Pancreas (tissue), 10 donors: ENCODE measurements at places on chromosomes 3 and 15. TPM values are rescaled to one million over a fixed set of nuclear protein-coding genes. Genes with fewer than 3 reads are reported as not detected.
A peak's percentile ranks its signal among the peaks of the same experiment; 100 is the strongest.

The GP5 gene
- polyA plus RNA-seq = 0.05 TPM

DNA sequence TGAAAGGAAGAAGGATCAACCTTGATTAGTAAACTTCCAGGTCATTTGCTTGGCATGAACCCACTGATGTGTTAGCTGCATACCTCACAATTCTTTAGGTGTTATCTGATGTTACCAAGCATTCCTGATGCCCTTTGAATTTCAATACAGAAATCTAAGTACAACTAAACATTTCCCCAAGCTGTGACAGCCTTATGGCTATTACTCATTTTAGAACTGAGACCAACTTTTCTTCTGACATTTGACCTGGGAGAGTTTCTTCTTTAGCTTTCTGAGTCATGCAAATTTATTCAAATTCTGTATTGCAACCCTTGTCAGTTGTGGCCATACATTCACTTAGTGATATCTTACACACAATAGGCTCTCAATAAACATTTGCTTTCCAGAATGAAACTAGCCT lies 124.3 kb downstream of the TIGIT start:
- no peak overlapping the region for H3K4me3 ChIP-seq
- DNase-seq = no peak
- H3K4me1 ChIP-seq = peaks cover 17% of the 10 kb centered on the region
- no peak overlapping the region for H3K27ac ChIP-seq
- no peaks in the 10 kb centered on the region for H3K27me3 ChIP-seq

GRCh38 chr15:25508369-25509002 lies 69.7 kb upstream of the UBE3A start:
- no peaks in the 10 kb centered on the region for H3K36me3 ChIP-seq
- H3K27ac ChIP-seq = no peak overlapping the region

- no peaks in the 10 kb centered on the region for H3K36me3 ChIP-seq
- no peaks in the 10 kb centered on the region for H3K27me3 ChIP-seq
- no peak for DNase-seq
- no peak overlapping the region for H3K27ac ChIP-seq
- H3K4me3 ChIP-seq = no peak overlapping the region
- H3K4me1 ChIP-seq = no peaks in the 10 kb centered on the region
These were observed 340.2 kb downstream of the LRRC3B start for GRCh38 chr3:26962492-26963360.

- no peaks in the 10 kb centered on the region for H3K27me3 ChIP-seq
- H3K36me3 ChIP-seq = no peaks in the 10 kb centered on the region
- no peak overlapping the region for H3K4me3 ChIP-seq
- H3K27ac ChIP-seq = no peak overlapping the region
- peak; percentile 3 for DNase-seq
These were observed 88.1 kb downstream of the ADAMTS17 start for GRCh38 chr15:100253640-100254039.

DNA sequence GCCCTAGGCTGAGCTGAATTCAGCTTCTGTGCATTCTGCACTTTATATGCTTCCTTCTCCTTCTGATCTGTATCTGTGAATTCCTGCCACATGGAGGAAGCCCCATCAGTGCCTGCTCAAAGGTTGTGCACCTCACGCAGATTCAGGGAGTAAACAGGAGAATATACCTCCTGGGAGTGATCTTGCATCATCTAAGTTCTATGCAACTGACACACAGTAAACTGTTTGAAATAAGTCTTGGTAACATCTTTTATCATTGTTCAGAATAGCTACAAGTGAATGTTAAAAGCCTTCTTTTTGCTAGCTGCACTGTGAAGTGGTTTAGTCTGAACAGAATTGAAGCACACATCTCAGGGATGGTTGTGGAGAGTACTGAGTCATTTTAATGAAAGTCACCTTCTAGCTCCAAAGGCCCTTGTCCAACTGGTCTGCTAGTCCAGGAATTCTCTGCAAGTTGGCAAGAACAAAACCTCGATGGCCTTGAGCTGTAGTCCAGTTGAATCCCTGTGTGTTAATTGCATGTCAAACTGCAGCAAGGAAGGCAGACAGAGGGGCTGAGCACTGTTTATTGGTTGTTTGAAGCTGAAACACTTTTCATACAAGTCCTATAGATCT lies 215.0 kb downstream of the WNT5A start:
- no peak overlapping the region for H3K27ac ChIP-seq
- no peak for DNase-seq
- no peaks in the 10 kb centered on the region for H3K36me3 ChIP-seq

- no peaks in the 10 kb centered on the region for H3K27me3 ChIP-seq
- no peak overlapping the region for H3K27ac ChIP-seq
- no peaks in the 10 kb centered on the region for H3K4me1 ChIP-seq
- no peak overlapping the region for H3K4me3 ChIP-seq
These were observed 70.3 kb downstream of the SCN5A start for GRCh38 chr3:38579141-38579540.

The FEZF2 gene
- not detected for polyA plus RNA-seq

DNA sequence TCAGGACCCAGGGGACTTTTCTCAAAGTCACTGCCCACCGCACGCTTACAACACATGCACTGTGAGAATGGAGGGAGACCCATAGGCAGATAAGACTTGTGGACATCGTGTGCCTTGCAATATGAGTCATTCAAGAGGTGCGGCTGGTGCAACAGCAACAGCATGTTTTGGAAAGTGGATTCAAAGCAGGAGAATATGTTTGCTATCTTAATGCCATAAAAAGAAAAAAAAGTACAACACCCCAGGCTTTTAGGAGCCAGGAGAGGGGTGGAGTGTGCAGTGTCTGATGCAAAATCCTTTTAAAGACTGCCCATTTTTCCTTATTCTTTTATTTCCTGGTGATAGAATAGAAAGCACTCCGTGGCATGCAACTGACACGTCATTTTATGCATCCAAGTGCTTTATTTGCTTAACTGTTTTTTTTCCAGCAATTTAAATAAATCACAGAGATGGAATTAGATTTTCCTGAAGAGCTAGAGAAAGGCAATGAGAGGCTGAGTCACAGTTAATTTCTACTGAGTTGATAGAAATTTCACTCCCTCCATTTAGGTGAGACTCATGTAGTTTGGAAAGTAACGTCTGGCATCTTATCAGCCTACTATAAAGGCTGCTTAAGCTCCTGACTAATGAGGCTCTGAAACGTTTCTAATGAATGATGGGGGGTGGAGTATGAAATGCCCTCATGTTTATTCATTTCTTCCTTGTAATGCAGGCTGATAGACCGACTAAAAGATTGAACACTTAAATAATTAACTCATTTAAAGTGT lies 96.4 kb downstream of the NSUN3 start:
- no peak overlapping the region for H3K4me3 ChIP-seq
- H3K27ac ChIP-seq = no peak overlapping the region
- no peaks in the 10 kb centered on the region for H3K36me3 ChIP-seq
- DNase-seq = no peak
- no peaks in the 10 kb centered on the region for H3K4me1 ChIP-seq

DNA sequence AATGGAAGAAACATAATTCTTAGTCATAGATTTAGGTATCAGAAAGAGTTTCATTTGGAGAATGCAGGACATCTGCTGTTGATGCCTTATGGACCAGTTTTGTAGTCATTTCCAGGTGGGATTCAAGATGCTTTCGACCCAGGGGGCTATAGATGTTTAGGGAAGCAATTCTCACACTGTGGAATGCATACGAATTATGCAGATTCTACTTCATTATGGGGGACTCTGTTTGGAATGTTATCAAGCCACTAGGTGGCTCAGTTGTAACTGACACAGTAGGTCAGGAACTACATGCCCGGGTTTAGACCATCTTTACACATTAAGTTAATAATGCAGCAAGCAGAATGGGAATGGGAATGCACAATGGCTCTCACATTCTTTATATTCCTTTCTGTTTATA lies 1359.8 kb downstream of the ZPLD1 start:
- H3K4me1 ChIP-seq = no peaks in the 10 kb centered on the region
- no peak for DNase-seq
- no peak overlapping the region for H3K27ac ChIP-seq
- no peak overlapping the region for H3K4me3 ChIP-seq
- H3K36me3 ChIP-seq = no peaks in the 10 kb centered on the region

- H3K4me1 ChIP-seq = no peaks in the 10 kb centered on the region
- no peak overlapping the region for H3K4me3 ChIP-seq
- no peaks in the 10 kb centered on the region for H3K36me3 ChIP-seq
- DNase-seq = no peak
- H3K27ac ChIP-seq = no peak overlapping the region
- H3K27me3 ChIP-seq = no peaks in the 10 kb centered on the region
These were observed 35.0 kb downstream of the BTLA start for GRCh38 chr3:112464264-112464663.

GRCh38 chr15:43955140-43955539 lies 128.3 kb downstream of the WDR76 start:
- H3K27ac ChIP-seq = no peak overlapping the region
- no peaks in the 10 kb centered on the region for H3K36me3 ChIP-seq
- no peaks in the 10 kb centered on the region for H3K27me3 ChIP-seq
- H3K4me1 ChIP-seq = no peaks in the 10 kb centered on the region
- H3K4me3 ChIP-seq = no peak overlapping the region
- no peak for DNase-seq

GRCh38 chr15:75389791-75390382 lies 21.5 kb upstream of the MAN2C1 start:
- no peaks in the 10 kb centered on the region for H3K27me3 ChIP-seq
- H3K4me1 ChIP-seq = no peaks in the 10 kb centered on the region
- no peak for DNase-seq
- peaks cover 74% of the 10 kb centered on the region for H3K36me3 ChIP-seq

DNA sequence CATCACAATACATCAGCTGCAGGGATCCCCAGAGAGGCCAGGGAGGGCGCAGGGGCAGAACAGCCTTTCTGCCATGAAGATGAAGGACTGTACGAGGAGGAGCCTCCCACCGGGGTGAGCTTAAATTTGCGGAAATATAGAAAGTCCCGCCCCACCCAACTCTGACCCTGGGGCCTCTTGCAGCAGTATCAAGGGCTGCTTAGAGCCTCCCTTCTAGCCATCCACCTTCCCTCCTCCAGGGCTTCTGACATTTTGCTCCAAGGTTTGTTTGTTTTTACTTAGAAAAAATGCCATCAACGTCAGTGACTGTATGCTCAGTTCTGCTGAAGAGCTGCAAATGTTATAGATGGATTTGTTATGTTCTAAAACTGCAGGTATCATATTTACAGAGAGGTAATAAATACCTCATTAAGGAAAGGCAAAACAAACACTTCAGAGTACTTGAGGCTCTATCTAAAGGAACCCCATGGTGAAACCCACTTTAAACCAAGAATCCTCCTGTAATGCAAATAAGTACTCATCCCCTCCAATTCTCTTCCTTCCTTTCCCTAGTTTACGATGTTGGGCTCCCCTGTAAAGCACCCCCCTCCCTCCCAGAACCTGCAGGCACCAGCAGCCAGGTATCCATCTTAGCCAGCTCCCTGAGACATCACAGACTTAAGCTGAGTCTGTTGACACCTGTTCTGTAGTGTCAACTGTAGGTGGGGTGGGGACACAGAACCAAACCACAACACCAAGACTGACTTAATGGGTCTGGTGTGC lies 30.5 kb downstream of the RFTN1 start:
- no peak overlapping the region for H3K4me3 ChIP-seq
- no peak for DNase-seq
- peaks cover 6% of the 10 kb centered on the region for H3K4me1 ChIP-seq
- no peaks in the 10 kb centered on the region for H3K36me3 ChIP-seq
- H3K27me3 ChIP-seq = no peaks in the 10 kb centered on the region

- no peak overlapping the region for H3K4me3 ChIP-seq
- H3K27me3 ChIP-seq = no peaks in the 10 kb centered on the region
- DNase-seq = no peak
- no peaks in the 10 kb centered on the region for H3K4me1 ChIP-seq
- no peak overlapping the region for H3K27ac ChIP-seq
- H3K36me3 ChIP-seq = no peaks in the 10 kb centered on the region
These were observed 641.8 kb upstream of the ZNF385D start for GRCh38 chr3:22392859-22393258.

GRCh38 chr3:4401441-4401840 lies 65.6 kb downstream of the SUMF1 start:
- H3K27me3 ChIP-seq = no peaks in the 10 kb centered on the region
- no peaks in the 10 kb centered on the region for H3K36me3 ChIP-seq
- H3K27ac ChIP-seq = no peak overlapping the region
- DNase-seq = no peak
- H3K4me3 ChIP-seq = no peak overlapping the region

DNA sequence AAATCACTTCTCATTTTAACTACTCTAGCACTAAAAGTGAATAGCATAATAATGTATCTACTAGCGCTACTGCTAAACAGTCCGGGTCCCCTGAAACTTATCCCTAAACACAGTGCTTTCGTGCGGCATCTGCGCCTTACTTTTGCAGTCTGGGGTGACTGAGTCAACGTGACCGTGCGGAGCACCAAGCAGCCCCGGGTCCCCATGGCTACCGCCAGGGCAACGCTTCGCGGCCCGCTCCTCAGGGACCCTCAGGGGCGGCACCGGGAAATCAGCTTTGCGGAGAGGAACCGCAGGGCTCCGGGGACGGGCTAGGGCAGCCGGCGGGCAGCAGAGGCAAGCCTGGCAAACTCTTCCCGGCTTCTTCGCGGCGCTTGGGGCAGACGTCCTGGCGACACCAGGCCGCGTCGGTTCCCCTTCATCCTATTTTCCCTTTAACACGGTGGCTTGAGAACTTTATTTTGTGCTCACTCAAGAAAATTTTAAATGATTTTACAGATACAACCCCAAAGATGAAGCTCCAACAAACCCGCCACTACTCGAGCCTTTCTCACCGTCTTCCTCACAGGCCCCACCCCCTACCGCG lies 757 bp upstream of the DIPK2A start:
- H3K4me1 ChIP-seq = peaks cover 18% of the 10 kb centered on the region
- H3K4me3 ChIP-seq = peak overlapping the region; percentile 80
- H3K36me3 ChIP-seq = no peaks in the 10 kb centered on the region
- peak overlapping the region; percentile 97 for H3K27ac ChIP-seq
- H3K27me3 ChIP-seq = no peaks in the 10 kb centered on the region
- DNase-seq = peak; percentile 50

The TRIM59 gene
- 1.6 TPM for polyA plus RNA-seq

- H3K27ac ChIP-seq = no peak overlapping the region
- H3K4me1 ChIP-seq = no peaks in the 10 kb centered on the region
These were observed 23.1 kb downstream of the XXYLT1 start for GRCh38 chr3:195247863-195248189.

- no peak overlapping the region for H3K4me3 ChIP-seq
- no peak for DNase-seq
- no peaks in the 10 kb centered on the region for H3K27me3 ChIP-seq
- H3K36me3 ChIP-seq = no peaks in the 10 kb centered on the region
- H3K27ac ChIP-seq = no peak overlapping the region
- H3K4me1 ChIP-seq = no peaks in the 10 kb centered on the region
These were observed 502.9 kb upstream of the THBS1 start for GRCh38 chr15:39078026-39078425.
